ENCODE measurements at places on chromosomes 2 and 18.

GRCh38 chr2:9972621-9973479 lies 21.4 kb downstream of the GRHL1 start:
- DNase-seq: no peak

GRCh38 chr2:173062801-173063200 lies 12.8 kb upstream of the MAP3K20 start:
- DNase-seq: no peak

GRCh38 chr2:181841079-181841478 lies 50.5 kb upstream of the ITPRID2 start:
- DNase-seq: no peak

DNA sequence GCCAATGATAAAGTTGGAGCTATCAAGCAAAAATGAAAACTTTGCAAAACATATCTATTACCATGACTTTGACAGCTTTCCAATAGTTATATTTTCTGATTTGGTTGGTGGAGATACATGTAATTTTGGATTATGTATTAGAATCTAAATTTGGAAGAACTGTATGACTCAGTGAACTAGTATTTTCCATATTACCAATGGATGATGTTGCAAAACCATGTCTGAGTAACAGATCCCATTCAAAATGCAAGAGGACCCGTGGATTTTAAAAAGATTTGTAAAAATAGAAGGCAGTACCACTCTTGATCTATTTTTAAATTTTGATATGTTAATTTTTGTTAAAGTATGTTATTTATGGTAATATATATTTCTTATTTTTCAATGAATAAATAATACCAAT lies 83.0 kb downstream of the TAF4B start:
- no peak for DNase-seq

DNA sequence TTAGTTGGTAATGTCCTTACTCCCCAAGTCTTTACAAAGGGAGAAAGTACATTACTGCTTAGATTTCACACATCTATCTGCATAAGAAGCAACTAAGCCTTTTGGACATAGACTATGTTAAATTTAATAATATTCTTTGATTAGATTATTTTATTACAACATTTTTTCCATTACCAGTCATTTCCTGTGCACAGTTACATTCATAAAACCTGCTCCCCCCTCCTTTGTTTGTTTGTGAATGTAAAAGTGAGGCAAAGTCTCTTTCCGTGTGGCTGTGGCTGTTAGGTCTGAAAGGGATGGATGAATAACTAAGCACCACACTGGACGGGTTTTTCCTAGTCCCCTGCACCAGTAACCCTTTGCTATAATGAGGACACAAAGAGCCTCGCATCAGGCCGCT lies 9.6 kb downstream of the PTGR3 start:
- DNase-seq: no peak

DNA sequence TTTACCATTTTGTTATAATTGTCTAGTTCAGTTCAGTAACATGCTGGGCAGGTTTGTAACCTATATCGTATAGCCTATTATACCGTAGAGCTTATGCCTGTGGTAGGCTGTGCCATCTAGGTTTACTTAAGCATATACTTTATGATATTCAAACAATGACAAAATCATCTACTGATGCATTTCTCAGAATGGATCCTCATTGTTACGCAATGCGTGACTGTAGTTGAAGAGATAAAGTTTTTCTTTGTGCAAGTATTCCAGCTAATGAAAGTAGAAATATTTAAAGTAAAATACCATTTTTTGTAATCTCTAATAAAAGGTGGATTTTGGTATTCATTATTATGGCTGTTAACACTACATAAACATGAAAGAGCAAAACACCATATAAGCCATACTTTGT lies 100.2 kb downstream of the LRRTM4 start:
- no peak for DNase-seq

GRCh38 chr18:12442946-12443345 lies 35.2 kb downstream of the PRELID3A start:
- DNase-seq: no peak

GRCh38 chr2:183070942-183071844 lies 7.4 kb upstream of the DUSP19 start:
- no peak for DNase-seq

- DNase-seq: no peak
These were observed 1.3 kb downstream of the CCDC68 start for GRCh38 chr18:54957996-54958395.

DNA sequence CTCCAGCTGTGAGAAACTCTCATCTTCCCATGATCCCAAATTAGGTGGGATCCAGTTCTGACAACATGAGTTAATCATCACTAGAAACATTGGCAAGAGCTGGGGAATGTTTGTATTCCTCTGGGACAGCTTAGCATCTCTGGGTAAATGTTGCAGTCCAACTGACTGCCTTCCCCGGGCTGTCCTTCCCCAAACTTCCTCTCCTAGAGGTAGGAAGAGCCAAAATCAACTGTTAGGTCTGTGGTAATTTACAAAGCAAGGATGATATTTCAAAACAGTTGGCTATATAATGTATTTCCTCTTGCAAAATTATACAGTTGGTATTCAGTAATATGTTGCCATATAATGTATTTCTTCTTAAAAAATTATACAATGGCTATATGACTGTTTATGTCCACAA lies 148.5 kb downstream of the MGAT5 start:
- peak; percentile 26 for DNase-seq

- DNase-seq: no peak
These were observed 27.3 kb upstream of the MLPH start for GRCh38 chr2:237459741-237460174.

DNA sequence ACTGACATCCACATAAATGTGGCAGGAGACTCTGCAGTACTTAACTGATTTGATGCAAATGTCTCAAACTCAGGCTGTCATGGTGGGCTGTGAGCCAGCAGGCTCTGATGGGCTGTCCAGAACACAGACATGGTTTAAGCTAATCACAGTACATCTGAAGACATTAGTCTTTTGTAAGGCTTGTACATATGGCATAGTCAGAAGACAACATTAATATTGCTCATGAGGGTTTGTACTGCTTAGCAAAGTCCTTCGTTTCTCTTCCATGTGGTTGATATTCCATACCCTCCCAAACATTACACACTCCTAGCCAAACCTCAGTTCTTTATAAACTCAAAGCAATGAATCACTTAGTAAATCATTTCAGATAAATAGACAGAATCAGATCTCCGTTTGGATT lies 330.6 kb downstream of the RND3 start:
- DNase-seq: no peak
